ENCODE measurements at places on chromosomes 11 and 22.

DNA sequence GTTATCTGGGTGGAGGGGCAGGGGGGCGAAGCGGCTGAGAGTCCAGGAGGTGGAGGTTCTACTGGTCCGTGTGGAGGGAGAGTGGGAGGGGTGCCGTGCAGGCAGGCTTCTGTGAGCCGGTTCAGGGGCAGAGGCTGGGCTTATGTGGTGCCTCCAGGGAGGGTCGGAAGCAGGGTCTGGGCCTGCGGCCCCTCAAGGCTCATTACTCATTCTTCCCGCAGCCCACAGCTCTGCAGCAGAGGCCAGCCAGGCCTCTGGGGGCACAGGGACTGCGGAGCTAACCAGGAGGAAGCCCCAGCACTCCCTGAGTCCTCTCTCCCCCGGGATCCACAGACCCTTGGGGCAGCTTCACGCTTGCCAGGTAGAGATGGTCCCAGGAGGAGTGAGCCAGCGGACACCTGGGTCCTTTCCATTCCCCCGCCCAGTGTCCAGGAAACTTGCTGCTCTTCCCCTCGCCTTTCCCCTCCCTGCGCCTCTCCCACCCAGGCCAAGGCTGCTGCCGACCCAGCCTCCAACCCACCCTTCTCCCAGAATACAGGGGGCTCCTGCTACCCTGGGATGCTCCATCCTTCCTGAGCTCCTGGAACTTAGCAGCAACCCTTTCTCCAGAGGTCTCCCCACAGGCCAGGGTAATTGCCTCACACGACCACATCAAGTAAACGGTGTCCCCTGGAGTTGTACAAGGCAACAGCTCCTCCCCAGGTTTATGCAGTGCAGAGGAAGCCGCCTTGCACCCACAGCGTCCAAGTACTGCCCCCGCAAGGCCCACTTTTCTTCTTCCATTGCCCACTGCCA is 6.3 kb downstream of the NRXN2 start:
- DNase-seq: peak; percentile 49

DNA sequence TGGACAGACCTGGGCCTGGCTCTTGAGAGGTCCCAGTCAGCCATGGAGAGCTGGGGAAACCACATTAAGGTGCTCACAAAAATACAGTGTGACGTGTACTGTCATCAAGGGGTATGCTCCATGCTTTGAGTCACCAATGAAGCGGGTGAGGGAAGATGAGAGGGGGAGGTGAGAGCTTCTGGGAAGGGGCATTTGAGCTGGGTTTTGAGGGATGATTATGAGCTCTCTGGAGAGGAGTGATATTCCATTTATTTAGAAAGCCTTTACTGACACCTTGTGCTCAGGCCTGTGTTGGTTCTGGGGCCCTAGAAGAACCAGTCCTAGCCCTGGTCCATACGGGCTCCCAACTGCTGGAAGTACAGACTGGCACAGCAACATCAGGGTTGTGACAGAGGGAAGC is 10.4 kb upstream of the ARHGEF17 start:
- no peak for DNase-seq

- DNase-seq: no peak
These were observed 584.0 kb downstream of the KCNA4 start for GRCh38 chr11:29432719-29433325.

DNA sequence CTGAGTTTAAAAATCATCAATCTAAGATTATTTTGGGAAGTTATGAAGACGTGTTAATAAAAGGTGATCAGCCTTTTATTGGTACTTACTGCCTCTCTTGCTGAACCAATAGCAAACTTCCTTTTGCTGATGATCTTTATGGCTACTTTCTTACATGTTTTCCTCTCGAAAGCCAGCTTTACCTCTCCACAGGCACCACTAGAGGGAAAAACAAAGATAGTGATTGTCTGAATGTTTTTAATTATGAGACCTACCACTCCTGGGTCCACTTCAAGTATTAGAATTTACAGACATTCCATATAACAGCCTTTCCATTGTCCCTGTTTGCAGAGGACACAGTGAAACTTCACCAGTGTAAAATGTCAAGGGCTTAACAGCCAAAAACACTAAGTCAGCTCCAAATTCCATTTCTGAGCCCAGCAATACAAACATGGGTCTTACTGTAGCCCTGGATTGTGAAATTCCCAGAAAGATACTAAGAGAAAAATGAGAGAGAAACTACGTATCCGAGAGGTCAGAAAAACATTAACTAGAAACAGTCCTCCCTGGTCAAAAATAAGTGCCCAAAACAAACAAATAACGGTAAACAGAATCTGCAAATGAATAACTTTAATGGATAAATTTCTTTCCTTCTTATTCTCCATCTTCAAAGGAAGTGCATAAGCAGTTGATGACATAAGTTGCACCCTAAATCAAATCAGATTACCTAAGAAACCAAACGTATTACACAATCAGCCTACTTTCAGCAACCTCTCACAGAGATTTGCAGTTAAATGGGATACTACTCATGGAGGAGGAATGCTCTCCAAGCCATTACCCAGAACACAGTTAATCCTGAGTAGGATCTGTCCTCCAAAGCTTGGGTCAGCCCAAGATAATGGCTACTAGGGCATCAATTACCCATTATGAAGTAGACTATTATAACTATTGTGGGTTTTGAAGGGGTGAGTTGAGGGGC is 29.5 kb downstream of the CHEK2 start:
- no peak for DNase-seq
